ENCODE measurements at places on chromosomes 6 and 20.

DNA sequence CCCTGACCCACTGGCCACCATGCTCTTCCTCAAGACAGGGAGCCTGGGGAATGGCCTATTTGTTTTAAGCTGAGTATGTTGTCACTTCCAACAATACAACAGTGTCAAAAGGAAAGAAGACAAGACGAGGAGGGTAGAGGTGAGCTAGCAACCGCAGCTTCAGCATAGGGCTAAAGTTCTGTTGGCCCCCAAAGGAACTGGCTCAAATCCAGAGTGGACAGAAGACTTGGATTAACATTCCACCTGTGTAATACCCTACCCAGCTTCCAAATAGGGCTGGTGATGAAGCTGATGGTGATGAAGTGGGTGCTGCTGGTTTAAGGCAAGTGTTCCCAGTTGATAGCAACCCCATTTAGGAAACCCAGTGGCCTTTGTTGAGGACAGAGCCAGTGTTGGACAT is 31.7 kb upstream of the KCNK5 start:
- DNase-seq = no peak

DNA sequence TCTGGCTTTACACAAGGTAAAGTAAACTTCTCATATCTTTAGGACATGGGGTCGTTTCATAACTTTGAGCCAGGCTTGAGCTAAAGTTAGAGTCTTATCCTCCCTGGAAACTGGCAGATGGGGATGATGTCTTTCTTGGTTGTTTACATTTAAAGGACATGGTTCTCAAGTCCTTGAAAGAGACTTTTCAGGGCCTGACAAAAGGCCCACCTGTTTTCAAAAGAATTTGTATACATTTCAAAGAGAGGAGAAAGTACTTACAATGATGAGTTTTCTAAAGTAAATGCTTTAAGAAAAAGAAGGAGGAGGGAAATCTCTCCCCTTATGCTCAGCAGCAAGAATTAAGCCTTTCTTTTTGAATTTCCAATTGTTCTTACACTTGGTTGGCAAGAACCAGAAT is 45.7 kb upstream of the TINAG start:
- no peak for DNase-seq

DNA sequence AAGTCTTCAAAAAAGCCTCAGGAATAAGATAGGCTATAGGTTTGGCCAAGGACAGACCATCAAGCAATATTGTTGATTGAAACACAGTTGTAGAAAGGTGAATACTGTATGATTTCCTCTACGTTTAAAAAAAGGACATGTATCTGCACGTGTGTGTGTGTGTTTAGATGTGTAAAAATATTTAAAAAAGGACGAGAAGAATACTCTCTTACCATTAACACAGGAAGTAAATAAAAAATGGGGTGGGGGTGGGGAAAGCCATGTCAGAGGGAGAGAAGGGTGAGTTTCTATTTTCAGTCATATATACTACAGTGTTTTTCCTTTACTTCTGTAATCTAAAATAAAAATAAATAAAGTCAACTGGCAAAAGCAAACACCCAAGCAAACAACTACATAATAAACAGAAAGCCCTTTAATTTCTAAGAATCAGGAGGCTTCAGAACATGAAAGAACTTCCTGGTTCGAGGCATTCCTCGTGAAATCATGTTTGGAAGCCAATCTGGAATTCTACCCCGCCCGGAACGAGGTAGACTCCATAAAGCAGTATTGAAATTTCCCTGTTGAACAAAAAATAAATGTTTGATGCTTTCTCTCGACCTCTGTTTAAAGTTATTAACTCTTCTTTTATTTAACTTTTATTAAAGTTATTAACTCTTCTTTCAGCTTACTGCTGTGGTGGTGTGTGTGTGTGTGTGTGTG is 158.1 kb upstream of the ZNF217 start:
- DNase-seq = no peak

DNA sequence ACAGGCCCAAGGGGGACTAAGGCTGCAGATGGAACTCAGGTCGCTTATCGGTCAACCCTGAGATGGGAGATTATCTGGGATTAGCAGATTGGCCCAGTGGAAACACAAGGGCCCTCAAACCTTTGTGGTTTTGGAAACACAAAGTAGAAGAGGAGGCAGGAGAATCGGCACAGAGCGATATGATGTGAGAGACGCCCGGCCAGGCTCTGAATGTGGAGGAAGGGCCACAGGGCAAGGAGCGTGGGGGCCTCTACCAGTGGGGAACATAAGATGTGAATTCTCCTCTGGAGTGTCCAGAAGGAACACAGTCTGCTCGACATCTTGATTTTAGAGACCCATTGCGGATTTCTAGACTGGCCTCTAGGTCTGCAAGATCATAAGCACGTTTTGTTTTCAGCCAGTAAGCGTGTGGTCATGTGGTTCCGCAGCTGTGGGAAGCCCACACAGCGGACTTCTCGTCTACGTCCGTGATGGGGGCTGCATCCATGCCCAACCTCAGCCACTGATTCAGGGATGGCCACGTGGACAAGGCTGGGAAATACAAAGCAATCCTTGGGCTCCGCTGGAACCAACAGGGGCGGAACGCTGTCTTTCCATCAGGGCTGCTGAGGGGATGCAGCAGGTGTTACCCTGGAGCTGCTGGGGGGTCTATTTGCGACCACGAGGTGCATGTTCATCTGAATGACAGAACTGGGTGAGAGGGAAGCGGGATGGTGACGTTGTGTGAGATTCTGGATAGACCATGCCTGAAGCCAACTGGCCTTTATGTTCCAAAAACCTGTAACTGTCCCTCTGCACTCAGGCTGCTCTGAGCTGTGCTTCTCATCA is 127.6 kb upstream of the PMEPA1 start:
- DNase-seq = no peak

DNA sequence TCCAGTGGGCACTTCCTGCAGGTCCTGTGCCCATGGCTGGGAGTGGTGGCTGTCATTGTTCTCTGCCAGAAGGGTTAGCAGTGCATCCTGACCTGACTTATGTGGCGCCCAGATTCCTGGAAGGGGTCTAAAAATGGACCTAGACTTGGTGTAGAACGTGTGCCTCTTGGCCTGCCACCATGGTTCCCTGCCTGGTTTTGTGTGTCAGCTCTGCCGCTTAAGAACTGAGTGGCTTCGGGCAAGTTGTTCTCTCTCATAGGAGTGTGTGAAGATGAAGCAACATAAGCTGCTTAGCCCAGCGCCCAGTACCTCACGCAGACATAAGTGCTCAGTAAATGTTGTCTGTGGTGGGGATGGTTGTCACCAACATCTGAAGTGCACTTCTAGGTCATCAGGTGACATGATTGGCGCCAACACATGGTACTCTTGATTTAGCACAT is 52.1 kb downstream of the PTPN1 start:
- no peak for DNase-seq

DNA sequence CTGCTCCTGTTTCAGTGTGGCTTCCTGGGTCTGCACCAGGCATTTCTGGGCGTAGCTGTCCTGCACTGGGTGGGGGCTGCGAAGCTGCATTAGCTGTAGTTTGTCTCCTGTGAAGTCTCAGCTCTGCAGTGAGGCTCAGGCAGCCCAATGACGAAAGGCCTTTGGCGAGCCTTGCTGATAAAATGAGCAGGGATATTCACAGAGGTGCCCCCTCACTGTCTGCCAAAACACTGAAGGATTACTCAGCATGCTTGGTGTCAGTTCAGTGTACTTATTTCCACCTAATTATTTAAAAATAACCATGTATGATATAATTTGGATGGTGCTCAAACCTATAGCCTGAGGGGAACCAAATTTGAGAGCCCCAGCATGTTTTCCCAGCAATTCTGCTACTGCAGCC is 73.5 kb downstream of the ECT2L start:
- DNase-seq = no peak

- DNase-seq = no peak
Observed at GRCh38 chr6:25042536-25042935, 106.8 kb upstream of the RIPOR2 start.

DNA sequence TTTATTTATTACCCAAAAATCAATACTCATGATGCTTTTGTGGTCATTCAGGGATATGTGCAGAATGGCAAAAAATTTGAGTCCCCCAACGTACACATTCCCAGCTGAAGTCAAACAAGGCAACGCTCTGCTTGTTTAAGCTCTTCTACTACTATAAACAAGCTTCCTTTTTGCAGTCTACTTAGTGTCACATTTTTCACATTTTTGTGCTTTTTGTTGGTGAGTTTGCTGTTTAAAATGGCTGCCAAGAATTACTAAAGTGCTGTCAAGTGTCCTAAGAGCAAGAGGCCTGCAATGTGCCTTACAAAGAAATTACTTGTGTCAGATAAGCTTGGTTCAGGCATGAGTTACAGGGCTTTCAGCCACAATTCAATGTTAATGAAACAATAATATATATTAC is 2.1 kb downstream of the WFDC8 start:
- DNase-seq = no peak

- no peak for DNase-seq
Observed at GRCh38 chr6:42175860-42176259, 2.7 kb downstream of the GUCA1A start.

DNA sequence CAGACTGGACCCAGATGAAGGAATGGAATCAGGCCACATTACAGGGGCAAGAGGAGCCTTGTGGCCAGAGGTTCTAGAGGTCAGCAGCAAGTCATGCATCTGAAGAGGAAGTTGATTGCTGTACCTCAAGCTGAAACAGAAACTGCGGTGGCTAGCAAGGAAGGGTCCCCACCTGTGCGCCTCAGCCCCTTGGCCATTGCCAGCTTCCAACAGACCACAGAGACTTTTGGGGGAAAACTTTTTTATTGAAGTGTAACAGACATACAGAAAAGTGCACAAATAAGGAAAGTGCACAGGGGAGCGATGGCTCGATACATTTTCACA is 26.8 kb upstream of the SLC9A8 start:
- peak; percentile 76 for DNase-seq

GRCh38 chr20:51131811-51132210 is 108.9 kb upstream of the KCNG1 start:
- no peak for DNase-seq

DNA sequence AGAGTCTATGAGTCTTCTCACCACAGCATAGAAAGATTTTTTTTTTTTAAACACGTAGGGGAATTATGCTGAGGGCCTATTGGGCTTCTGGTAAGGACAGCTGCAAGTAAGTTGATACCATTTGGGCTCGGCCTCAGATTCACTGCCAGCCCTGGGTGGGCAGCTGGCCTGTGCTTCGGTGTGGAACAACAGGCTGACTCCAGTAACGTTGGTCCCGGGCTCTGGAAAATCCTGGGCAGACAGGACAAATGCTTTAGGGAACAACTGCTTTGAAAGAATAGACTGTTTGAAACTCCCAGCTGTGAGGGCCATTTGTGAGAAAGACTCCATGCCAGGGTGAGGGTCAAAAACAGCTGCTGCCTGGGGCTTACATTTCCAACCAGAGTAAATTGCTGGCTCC is 366.5 kb downstream of the QKI start:
- DNase-seq = no peak

Measured in CD14-positive monocyte (primary cell).